IPS DF 19.7 (cell line): ENCODE measurements at places on chromosomes 11 and 22.

- no peak for DNase-seq
Observed at GRCh38 chr11:34928960-34929680, 12.7 kb downstream of the PDHX start.

DNA sequence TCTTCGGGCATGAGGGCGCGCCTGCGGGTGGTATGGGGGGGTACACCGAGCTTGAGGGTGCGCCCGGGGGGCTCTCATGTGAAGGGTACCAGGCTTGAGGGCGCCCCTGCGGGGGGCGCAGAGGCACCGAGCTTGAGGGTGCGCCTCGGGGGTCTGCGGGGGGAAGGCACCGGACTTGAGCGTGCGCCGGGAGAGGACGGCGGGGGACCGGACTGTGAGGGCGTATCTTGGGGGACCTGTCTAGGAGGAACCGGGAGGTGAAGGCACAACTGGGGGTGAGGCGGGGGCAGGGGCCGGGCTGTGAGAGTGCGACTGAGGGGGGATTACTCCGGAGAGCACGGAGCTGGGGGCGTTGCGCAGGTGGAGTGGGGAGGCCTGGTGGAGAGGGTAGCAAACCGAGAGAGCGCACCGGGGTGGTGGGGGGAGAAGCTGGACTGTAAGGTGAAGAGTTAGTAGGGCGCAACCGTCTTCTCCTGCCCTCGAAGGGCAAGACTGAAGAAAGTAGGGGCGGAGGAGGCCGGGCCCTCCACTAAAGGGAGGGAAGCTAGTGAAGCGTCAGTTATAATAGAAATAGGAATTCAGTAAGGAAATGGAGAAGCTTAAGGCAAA is 1.1 kb upstream of the DDX6 start:
- no peak for DNase-seq

GRCh38 chr11:13644997-13645687 is 23.3 kb upstream of the FAR1 start:
- DNase-seq = no peak

DNA sequence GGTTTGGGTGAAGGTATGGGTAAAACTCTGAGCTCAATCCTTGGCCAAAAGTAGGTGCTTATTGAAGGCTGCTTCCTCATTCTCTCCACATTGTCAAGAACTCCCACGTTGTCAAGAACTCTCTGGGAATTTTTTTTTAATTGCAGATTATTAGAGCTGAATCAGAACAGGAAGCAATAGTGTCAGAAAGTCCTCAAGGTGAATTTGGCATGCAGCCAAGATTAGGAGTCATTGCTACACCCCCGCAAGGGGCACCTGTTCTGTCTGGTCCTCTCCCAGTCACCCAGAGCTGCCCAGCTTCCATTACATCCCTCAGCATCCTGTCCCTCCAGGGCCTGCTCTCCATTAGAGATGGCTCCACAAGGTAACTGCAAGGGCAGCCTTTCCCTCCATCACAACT is 996.5 kb downstream of the OPCML start:
- no peak for DNase-seq

- DNase-seq = no peak
Observed at GRCh38 chr11:117986981-117987574, 884 bp downstream of the IL10RA start.

GRCh38 chr22:30502911-30503310 is 2.6 kb downstream of the SEC14L4 start:
- DNase-seq = no peak

DNA sequence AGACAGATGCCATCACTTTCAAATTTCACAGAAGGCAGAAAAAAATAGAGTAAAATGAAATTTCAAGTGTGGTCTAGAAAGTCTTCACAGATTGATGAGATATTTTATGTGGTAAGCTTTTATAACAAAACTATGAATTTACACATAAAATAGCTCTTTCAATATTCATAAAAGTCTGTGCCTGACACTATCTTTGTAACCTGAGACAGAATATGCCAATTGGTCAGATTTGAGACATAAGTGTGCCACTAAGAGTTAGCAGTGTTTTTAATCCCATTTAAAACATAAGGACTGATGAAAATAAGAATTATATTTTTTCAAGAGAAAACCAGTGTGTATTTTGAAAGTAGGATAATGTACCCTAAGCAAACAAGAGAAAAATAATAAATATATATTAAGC is 769.5 kb upstream of the LUZP2 start:
- no peak for DNase-seq

GRCh38 chr11:119172513-119172912 is 4.0 kb downstream of the NLRX1 start:
- DNase-seq = no peak

DNA sequence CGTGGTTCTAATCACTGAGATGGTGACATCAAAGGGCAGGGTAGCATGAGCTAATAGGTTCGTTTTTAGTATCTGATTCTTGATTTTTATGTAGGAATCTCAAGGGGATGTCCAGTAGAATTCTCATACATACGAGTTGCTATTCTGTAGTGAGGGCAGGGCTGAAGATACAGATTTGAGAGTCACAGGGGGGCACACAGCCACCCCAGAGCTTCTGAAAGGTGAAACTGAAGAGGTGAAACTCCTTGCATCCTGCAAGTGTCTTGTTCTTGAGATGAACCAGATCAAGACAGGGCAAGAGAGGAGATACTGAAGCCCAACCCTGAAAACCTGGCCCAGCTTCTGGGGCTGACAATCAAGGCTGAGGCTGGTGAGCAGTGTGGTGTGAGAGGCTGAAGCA is 35.6 kb upstream of the TMEM123 start:
- no peak for DNase-seq

DNA sequence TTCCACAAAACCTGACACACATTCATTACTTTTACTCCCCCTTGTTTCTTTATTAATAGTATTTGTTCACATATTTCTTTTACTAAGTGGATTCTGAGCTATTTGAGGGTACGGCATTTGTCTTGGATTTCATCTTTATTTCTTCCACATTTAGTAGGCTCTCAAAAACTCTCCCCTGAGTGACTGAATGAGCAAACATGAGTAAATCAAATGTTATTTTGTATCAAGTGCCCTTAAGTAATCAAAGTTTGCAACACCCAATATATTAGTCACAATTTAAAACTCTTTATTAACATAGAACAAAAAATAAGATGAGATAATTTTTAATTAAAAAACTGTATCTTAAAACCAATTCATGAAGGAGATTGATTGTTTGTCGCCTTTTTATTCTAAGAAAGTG is 1101.9 kb upstream of the TENM4 start:
- no peak for DNase-seq

DNA sequence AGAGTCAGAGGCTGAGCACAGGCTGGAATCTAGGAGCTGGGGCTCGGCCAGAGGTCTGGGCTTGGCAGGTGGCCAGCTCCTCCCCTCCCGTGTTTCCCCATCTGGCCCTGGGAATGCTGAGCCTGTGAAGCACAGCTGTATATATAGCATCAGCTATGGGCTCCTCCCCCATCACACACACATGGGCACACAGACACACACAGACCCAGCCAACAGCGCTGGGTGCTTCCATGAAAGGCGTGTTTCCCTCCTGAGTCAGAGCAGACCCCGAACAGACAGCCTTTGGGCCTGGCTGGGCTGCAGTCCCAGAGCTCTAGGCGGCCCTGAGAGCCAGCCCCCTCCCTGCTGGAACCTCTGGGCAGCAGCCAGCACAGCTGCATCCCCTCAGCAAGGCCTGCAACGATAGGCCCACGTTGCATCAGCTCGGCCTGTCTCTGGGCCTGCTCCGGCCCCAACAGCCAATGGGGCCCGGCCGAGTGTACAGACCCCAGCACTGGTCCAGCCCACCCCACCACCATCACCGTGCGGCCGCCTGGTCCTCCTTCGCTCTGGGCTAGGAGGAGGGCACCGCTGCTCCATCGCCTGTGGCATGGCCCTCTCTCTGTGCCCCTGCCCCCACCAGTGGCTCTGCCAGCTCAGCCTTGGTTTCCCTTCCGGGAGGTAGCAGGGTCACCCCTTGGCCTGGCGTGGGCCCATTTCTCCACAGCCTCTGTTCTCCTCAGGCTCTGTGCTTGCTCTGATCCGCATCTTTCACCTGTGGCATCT is 7.6 kb upstream of the SERPINH1 start:
- no peak for DNase-seq

GRCh38 chr11:19953909-19954308 is 206.4 kb downstream of the DBX1 start:
- DNase-seq = no peak

DNA sequence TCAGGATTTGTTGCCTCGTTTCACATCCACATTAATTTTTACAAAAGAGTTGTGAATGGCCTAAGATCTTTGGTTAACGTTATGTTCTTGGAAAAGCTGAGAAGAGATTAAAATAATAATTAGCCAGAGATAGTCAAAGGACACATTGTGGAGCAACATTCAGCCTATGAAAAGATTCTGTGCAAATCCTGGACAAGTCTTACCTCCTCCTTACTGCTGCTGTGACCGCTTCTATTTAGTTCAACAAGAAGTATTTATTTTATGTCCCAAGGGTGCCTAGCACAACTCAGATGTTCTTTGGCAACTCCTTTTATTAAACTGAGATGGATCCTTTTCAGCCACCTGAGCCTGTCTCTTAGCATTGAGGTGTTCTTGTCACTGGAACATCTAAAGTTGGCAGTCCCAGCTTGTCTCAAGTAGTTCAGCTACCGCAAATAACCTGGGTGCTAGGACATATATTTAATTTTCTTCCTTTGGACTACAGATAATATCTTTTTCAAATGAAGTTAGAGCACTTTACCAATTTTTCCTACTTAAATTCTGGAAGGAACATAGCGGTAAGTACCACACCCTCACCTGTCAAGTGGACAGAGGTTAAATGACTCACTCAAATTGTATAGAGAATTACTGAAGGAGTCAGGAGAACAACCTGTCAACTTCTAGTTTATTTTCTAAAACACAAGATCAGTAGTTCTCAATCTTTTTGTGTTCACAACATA is 80.5 kb upstream of the CHRM4 start:
- DNase-seq = no peak

DNA sequence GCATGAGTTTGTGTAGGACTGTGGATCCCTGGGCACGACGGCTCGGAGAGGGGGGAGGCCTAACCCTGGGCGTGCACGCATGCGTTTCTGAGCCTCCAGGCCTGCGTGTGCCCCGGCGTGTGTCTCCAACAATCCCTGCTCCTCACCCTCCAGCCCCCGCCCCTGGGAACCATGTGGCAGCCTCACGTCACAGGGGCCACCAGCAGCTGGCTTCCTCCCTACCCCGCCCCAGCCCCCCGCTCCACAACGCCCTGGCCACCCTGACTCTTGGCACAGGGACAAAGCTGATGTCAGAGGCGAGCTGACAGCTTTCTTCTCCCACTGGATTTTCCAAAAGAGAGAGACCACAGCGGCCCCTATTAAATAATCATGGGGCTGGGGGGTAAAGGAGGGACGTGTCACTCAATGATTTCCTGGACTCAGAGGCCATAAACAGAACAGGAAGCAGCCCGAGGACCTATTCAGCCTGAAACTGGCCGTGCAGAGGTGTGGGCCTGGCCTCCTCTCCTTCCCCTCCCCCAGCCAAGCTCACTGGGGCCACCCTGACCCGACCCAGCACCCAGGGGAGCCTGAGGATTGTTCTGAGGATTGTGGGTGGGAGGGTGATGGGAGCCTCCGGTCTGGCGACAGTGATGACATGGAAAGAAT is 6.8 kb upstream of the LIF start:
- DNase-seq = no peak

DNA sequence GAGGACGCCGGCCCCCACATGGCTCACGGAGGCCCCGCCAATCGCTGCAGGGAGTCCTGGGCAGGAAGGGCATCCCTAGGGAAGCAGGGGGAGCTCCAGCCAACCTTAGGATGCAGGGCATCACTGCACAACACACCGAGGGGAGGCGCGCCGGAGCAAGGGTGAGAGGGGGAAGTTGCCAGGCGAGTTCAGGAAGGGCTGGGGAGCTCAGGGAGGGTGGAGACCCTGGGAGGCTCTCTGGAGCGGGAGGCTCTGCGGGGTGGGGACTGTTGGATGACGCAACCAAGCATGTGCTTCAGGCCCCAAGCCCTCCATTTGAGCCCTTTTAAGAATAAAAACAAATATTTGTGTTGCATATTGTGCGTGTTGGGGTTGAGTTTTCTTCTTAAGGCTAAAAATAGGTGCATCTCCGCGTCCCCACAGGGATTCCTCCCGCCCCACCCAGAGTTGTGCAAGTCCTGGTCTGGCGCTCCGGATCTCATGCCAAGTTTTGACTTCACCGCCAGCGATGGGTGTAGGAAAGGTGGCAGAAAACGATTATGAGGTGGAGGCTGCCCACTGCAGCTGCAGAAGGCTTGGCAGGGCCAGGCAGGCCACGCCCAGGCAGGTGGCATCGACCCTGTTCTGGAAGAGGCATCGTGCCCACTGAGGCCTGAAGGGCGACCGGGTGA is 65.2 kb downstream of the WNT7B start:
- DNase-seq = no peak

DNA sequence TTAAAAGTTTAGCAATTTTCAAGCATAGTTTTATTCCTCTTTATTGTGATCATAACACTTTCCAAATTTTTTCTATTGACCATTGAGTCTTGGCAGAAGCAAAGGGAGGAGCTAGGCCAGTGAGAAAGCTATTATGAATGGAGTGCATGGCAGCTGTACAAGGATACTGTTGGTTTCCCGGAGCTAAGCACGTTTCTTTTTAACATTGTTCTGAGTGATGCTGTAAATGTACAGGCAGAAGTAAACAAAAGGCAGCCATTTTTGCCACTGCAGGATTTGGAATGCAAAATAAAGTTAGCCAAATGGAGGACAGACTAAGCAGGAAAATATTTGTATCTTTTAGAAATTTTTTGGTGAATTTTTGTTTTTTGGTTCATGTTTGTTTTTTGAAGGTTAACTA is 16.2 kb downstream of the CBL start:
- no peak for DNase-seq

DNA sequence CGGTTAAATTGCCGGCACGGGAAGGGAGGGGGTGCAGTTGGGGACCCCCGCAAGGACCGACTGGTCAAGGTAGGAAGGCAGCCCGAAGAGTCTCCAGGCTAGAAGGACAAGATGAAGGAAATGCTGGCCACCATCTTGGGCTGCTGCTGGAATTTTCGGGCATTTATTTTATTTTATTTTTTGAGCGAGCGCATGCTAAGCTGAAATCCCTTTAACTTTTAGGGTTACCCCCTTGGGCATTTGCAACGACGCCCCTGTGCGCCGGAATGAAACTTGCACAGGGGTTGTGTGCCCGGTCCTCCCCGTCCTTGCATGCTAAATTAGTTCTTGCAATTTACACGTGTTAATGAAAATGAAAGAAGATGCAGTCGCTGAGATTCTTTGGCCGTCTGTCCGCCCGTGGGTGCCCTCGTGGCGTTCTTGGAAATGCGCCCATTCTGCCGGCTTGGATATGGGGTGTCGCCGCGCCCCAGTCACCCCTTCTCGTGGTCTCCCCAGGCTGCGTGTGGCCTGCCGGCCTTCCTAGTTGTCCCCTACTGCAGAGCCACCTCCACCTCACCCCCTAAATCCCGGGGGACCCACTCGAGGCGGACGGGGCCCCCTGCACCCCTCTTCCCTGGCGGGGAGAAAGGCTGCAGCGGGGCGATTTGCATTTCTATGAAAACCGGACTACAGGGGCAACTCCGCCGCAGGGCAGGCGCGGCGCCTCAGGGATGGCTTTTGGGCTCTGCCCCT is 529 bp upstream of the CCND1 start:
- DNase-seq = no peak
